ENCODE measurements at places on chromosomes 5 and 9. TPM values are rescaled to one million over a fixed set of nuclear protein-coding genes. Genes with fewer than 3 reads are reported as not detected.

The PRR16 gene
- total RNA-seq = 7.9 TPM

The CCNI2 gene
- 0.72 TPM for total RNA-seq

The HNRNPA0 gene
- 28.6 TPM for total RNA-seq

DNA sequence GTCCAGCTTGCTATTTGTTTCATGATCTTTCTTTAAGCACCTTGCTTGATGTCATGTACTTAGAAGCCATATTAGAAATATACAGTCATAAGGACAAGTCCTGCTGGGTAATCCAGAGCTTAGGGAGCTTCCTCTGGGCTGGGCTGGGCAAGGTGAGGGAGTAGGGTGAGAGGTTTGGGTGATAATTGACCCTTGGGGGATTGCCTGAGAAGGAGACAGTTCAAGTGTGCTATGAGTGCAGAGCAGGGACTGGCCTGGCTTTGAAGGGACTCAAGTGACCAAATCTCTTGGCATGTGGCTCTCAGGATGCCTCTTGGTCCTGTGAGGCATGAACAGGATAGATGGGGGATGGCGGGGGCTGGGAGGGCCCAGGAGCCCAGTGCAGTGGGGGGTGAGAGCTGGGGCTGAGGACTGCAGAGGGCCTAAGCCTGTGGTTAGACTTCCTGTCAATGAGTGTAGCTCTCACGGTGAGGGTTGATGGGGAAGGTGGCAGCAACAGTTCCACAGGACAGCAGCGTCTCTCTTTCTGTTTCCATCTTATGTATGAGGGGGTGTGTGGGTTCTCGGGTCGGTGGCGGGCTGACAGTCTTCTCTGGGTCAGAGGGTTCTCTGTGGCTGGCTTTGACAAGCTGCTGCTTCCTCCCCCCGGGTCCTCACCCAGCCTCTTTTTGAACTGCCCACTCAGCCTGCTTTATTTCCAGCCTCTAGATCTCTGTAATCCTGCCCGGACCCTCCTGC lies 53.5 kb downstream of the RGS3 start:
- DNase-seq = no peak

DNA sequence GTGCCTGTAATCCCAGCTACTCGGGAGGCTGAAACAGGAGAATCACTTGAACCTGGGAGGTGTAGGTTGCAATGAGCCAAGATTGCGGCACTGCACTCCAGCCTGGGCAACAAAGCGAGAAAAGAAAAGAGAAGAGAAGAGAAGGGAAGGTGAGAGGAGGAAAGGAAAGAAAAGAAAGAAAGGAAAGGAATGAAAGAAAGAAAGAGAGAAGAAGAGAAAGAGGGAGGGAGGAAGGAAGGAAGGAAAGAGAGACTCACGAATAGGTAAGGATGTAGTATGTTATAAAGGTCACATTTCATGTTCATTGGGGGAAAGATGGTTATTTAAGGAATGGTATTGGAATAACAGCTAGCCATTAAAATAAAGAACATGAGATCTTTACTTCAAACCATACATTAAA lies 10.4 kb upstream of the ANP32B start:
- DNase-seq = no peak

- no peak for DNase-seq
Measured at GRCh38 chr9:110476251-110476650, 103.3 kb downstream of the SVEP1 start.

DNA sequence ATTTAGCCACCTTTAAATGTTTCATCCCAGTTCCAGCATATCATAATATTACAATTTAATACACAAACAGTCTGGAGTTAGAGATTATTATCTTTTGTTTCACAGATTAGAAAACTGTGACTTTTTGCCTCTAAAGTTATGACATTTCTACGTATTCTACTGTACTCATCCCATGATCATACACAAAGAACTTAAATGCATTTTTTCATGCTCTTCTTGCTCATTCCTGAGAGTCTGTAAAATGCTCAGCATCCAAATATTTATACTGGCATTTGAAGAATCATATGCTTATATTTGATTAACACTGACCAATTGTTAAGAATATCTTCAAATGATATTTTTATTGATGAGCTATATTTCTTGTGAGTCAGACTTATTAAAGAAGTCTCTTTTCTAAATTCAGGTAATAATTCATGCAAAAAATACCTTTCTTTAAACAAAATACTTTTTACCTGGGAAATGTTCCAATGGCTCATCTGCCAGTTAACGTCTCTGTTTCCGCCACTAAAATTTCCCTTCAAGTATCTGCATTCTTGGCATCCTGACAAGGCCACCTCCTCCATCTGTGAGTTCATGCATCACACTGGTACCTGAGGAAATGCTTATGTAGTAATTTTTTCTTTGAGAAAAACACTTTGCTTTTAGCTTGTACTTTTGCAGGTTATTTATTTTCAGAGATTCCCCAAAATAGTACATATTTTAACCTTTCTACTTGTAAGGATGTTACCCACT lies 139.6 kb upstream of the RASA1 start:
- DNase-seq = no peak

- no peak for DNase-seq
Measured at GRCh38 chr9:128250839-128251731, 24.7 kb downstream of the GOLGA2 start.

DNA sequence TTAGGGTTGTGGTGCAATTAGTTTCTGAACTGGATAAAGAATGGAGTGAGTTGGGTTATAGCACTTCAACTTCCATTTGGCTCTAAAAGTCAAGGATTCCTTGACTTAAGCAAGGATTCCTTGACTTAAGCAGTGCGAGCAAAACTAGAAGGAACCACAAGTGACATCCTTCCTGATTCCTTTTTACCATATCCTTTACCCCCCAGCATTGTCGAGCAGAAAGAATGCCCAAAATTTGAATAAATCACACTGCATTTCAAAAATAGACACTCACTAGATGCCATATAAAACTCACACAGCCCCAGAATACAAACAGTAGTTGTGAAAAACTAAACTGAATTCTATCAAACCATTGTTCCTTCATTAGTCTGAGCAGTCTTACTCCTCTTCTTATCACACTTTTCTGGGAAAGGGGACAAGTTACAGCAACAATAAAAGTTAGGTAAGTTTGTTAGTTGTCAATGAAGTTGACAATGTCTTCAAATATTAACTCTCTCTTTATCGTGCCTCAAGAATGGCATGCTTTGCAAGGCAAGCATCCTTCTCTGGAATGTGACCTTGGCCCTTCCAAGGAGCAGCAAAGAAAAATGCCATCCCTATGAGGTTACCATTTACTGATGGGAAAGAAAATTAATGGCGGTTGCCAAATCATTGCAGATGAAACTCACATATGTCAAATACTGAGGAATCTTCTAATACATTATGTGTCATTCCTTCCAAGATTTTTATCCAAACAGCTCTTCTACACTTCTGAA lies 273.3 kb upstream of the ANKRD55 start:
- no peak for DNase-seq

- DNase-seq = no peak
Measured at GRCh38 chr9:136079211-136079915, 15.7 kb downstream of the NACC2 start.

GRCh38 chr9:15711931-15712330 lies 159.1 kb downstream of the CCDC171 start:
- DNase-seq = no peak

- no peak for DNase-seq
Measured at GRCh38 chr9:95082401-95083084, 235.0 kb downstream of the FANCC start.

DNA sequence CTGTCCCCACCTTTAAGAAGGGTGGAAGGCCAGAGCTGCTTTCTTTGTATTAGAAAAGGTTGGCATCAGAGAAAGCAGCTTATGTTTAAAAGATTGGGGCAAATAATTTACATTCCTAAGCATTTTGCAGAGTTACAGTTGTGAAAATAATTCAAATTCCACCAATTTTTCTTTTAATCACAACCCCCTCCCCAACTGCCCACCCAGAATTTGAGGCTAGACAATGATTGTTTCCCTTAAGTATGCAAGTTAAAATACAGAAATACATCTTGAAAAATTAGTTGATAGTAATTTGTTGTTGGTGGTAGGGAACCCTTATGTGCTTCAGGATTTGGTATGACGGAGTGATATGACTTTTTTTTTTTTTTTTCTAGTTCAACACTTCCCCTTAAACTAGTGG lies 133.0 kb downstream of the ZSWIM6 start:
- DNase-seq = no peak

DNA sequence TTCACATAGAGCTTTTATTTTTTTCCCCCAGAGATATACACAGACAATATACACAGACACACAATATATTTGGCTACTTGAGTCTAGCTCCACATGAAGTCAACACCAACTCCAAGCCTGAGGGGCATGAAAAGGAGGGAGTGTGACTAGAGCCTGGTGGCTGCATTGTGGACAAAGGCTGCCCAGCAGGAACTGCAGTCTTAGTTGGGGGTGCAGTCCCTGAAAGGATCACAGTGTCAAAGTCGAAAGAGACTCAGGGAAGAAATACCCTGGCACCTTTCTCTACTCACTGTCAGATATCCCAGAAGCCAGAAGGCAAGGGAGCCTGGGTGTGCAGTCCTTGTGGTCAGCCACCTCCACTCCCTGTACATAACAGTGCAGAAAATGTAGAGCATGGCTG lies 231.6 kb upstream of the RPS23 start:
- no peak for DNase-seq

DNA sequence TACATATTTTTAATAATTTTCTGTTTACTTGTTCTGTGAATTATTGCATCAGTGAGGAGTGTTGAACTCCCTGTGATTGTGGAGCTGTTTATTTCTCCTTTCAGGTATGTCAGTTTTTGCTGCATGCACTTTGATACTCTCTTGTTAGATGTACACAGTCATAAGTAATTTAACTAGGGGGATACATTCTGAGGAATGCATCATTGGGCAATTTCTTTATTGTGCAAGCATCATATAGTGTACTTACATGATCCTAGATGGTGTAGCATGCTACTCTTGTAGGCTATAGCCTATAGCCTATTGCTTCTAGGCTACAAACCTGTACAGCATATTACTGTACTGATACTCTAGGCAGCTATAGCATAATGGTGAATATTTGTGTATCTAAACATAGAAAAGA lies 9.5 kb downstream of the DENND4C start:
- no peak for DNase-seq

DNA sequence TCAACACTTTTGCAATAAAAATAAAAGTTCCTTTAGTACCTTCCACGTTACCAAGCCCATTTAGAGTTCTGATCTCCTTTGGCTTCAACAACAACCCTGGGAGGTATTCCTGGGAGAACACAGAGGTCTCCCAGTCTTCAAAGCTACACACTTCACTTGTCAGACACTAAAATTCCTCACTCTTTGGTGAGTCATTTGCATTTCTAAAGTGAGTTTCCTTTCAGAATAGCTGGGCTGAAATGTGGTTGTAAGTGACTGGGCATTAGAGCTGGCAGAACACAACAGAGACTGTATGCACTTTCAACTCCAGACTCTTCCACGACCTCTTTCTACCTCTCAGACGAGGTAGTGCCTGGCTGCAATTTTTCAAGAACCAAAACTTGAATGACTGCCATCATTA lies 11.5 kb upstream of the F2RL1 start:
- DNase-seq = no peak
